Renal pelvis (tissue), 12 donors: ENCODE measurements at places on chromosomes 4 and X.
A peak's percentile ranks its signal among the peaks of the same experiment; 100 is the strongest.

DNA sequence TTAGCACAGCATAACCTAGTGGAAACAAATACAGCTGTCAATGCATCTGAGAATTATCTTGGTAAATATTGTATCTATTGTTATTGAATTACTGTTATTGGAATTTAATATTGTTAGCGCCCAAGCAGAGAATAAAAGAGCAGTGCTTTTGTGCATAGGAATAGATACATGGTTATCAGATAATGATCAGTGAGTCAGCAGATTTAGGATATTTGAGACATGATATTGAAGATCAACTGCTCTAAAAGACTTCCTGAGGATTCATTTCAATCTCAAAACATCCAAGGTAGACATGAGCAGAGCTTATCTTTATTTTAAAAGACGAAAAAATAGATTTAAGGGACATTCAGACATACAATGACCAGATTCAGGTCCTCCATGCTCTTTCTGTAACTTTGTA, 10.6 kb upstream of the H2AZ1 start:
- DNase-seq: no peak

- DNase-seq: no peak
Observed at GRCh38 chr4:42328978-42329377, 68.3 kb upstream of the SHISA3 start.

DNA sequence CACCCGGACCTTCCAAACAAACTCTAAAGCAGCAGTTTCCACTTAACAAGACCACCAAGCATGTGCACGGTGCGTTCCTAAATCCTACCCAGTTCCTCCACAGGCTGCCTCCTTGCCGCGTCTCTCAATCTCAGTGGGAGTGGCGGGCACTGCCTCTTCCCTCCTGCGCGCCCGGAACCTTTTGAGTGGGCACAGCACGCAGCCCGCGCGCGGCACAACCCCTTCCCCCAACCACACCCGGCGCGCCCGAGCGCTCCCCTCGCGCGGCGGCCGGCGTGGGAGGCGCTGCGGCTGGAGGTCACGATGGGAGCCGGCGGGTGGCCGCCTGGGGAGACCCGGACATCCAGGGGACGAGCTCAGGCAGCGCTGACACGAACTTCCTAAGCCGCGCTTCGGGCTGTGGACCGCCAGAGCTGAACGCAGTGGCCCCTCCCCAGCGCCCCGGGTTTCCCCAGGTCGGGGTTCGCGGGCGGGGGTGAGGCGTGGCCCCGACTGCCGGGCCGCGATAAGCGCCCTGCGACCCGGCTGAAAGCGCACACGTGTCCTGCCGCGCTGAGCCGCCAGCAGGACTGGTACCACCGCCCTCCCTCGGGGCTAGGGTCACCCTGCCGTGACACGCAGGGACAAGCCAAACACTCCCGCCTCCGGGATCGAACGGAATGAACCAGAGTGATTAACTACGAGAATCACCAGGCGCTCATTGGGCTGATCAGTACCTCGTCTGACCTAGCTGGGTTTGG, at the start of gene ABCG2:
ABCG2 (minus strand) TSS at position 151 of the 740 bp plus-strand sequence. CDS start 18,644 bp downstream, outside the sequence.
- DNase-seq: peak; percentile 23

DNA sequence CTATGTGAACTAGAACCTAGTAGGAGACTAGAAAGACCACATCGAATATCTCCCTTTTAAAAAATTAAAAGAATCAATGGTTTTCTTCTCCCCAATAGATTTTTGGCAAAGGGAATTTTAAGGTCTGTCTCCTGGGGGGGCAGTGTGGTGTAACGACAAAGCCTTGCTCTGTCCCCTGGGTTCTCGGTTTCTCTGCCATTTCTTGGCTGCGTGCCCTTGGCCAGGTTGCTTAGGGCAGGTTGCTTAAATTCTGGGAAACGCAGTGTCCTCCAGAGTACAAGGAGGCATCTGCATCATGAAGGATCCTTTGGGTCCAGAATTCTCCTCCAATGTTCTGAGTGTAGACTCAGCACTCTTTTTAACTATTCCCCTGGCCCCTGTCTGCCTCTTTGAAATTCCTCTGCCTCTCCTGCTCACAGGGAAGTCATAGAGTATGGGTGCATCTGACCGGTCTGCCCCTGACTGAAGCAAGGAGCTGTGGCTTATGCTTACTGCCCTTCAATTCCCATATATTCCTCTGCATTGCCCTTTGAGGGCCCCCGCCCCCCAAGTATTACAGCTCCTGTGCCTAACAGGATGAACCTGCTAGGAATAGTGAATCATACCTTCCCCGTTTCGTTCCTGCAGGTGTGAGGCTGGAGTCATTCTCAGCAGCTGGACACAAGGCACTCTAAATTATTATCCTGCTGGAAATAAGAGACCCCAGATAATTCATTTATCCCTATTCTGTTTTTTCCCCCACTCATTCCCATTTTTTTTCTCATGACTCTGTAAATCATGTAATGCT, 2.2 kb downstream of the KIT start:
- no peak for DNase-seq
